ENCODE measurements at places on chromosomes 12 and 14.

- no peak for DNase-seq
Measured at GRCh38 chr12:74732164-74732784, 194.6 kb downstream of the ATXN7L3B start.

- DNase-seq, result peak; percentile 35
Measured at GRCh38 chr12:16359512-16360491, 12.4 kb downstream of the MGST1 start.

GRCh38 chr12:65823513-65824375 is 539 bp upstream of the HMGA2 start:
- DNase-seq, result peak; percentile 63

- DNase-seq, result no peak
Measured at GRCh38 chr14:85319101-85319500, 210.8 kb upstream of the FLRT2 start.

- no peak for DNase-seq
Measured at GRCh38 chr14:21543521-21543960, 17.4 kb upstream of the SALL2 start.

GRCh38 chr12:124554429-124555029 is 12.9 kb downstream of the NCOR2 start:
- DNase-seq, result no peak

GRCh38 chr12:120972870-120973543 is 5.3 kb upstream of the HNF1A start:
- DNase-seq, result no peak

DNA sequence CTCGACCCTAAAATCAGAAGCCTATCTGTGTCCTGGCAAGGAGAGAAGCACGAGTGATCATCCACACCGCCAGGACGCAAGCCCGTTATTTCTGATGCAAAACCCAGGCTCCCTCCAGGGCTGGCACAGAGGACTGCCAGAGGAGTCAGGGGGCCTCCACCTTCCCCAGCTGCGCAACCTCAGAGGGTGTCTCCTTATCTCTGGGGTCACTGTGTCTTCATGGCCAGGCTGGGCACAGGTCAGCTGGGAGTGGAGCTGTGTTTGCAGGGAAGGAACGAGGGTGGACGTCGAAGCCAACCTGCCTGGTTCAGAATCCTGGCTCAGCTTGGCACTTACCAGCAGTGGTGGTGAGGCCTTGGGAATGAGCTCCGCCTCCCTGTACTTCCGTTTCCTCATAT is 12.0 kb upstream of the SERPINA3 start:
- no peak for DNase-seq

- no peak for DNase-seq
Measured at GRCh38 chr12:24414480-24414879, 465.0 kb upstream of the SOX5 start.

- peak; percentile 80 for DNase-seq
Measured at GRCh38 chr12:100142851-100143559, at the start of gene BLTP3B. Gene BLTP3B (minus strand): TSS chr12:100142874. CDS start chr12:100142635, 239 bp downstream.

- peak; percentile 13 for DNase-seq
Measured at GRCh38 chr14:55329999-55330710, 58.9 kb downstream of the FBXO34 start.

DNA sequence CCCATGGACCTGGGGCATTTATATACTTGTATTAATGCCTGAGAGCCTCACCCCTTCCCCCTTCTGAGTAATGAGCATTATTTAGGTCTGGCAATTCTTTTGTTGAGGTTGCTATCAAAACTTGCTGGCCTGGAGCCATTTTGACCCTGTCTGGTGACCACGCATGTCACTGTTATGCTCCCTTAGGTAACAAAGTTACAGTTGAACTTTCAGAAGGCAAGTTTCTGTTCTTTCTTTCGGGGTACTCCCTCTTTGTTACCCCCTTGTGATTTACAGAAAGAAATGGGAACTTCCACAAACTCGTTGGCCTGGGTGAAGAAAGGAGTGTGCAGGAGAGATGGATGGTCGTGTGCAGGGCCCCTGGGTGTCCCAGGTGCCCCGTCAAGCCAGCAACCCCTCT is 305.4 kb downstream of the DPF3 start:
- DNase-seq, result no peak

All from fibroblast of skin of right quadriceps (primary cell).